ENCODE measurements at places on chromosomes 3 and 15.

DNA sequence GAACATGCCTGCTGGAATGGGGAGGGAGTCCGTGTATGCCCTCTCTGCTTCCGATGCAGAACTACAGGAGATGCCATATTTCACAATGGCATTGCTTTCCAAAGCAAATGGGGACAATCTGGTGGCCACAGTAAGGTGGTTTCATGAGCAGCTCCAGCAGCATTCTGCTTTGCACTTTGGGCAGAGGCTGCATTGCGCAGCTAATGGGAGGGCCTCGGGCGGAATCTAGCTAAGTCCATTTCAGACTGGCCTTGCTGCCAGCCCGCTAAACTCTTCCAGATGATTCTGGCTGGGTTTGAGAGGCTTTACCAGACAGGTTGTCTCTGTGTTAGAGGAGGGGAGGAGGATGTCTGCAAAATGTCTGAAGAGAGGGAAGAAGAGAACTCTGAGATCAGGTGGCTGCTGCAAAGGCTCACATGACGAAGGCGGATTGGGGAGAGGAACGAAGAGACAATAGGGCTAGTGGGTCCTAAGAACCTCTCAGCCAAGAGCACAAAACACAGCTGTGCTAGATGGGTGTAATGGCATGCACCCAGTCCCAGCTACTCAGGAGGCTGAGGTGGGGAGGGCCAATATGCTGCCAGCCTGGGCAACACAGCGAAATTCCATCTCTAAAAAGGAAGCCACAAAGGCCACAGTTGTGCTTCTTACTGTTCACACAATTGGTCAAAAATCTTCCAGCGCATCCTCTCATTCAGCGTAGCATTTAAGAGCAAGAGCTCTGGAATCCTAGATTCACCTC lies 63.7 kb downstream of the BDH1 start:
- DNase-seq: no peak

GRCh38 chr3:88005066-88005465 lies 53.7 kb downstream of the CGGBP1 start:
- DNase-seq: no peak

DNA sequence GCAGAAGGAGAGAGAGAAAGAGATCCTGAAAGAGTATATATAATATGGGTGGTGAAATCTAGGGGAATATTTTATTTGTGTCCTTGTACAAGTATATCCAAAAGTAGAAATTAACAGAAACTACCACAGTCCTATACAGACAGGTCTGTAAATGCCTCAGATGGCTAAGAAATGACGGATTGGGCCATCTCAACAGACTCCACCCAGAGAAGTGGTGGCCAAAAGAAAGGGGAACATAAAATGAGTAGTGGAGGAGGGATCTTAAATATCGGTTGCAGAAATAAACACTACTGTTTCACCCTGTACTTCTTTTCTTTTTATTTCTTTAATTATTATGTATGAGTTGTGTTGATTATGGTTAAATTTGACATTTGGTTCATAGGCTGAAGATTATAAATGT lies 47.7 kb downstream of the CCR3 start:
- no peak for DNase-seq

DNA sequence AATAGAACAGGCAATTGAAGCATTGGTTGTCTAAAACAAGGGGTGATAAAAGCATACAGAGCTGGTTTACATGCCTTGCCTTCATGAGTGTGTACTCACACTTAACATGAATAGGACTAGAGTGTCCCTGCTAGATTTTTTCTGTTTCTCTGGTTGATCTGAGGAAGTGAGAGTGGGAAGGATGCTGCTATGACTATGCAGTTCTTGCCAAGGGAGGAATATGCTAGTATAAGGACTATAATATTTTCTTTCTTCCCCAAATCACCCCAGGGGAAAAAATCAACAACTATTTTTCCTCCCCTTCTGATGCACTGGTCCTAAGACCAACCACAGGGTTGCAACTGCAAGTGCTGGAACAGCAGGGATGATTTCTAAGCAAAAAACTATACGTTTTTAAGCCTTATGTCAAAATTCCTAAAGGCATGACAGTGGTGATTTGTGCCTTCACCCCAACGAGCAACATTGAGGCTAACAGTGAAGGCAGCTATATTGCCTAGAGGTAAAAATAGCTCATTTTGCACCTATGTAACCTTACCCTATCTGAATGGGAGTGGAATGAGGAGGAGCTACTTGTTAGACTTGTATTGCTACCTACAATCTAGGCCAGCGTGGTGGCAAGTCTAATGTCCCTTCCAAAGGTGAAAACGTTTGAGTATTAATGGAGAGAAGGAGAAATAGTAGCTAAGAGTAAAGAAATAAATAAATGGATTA lies 33.5 kb upstream of the USP8 start:
- DNase-seq: no peak
